GM12865 (cell line): ENCODE measurements at places on chromosomes 4 and X.

DNA sequence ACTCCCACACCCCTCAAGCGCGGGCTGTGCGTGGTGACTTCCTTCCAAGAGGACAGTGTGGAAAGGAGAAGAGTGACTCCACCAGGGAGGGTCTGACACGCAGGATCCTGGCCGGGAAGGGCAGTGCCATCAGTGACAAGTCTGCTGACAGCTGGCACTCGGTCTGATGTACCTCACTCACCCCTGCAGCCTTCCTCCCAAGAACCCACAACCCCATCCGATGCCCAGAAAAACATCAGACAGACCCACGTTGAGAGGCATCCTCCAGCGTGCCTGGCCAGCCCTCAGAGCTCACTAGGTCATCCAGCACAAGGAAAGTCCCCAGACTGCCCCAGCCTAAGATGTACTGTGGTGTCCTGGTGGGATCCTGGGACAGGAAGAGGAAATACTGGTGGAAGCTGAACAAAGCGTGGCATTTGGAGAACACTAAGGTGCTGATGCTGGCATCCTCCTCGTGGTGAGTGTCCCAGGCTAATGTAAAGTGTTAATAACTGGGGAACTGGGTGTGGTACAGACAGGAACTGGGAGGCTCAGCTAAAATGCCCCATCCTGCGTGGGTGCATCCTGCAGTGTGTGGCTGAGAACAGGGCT is 200.0 kb upstream of the PSAPL1 start:
- no peak for DNase-seq

DNA sequence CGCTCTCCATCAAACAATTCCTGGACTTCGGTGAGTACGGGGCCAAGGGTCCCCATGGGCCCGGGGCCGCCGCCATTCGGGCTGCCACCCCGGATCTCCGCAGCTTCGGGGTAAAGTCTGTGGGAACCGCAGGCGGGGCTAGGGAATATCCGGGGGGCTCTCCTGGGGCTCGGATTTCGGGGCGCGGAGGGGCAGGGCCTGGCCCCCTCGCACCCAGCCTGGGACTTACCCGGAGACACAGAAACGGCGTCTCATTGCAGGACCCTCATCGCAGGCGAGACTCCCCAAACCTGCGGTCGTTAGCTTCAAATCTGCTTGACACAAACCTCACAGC is 413 bp downstream of the PDK3 start:
- no peak for DNase-seq

GRCh38 chr4:38765382-38765781 is 17.4 kb downstream of the TLR10 start:
- DNase-seq = no peak

GRCh38 chr4:140863197-140863596 is 107.0 kb upstream of the TBC1D9 start:
- no peak for DNase-seq

- no peak for DNase-seq
Observed at GRCh38 chrX:122703762-122704161, 480.3 kb upstream of the GRIA3 start.

- peak; percentile 61 for DNase-seq
Observed at GRCh38 chrX:45007598-45007997, 134.6 kb downstream of the KDM6A start.

- no peak for DNase-seq
Observed at GRCh38 chr4:98571161-98571786, 87.1 kb downstream of the TSPAN5 start.

DNA sequence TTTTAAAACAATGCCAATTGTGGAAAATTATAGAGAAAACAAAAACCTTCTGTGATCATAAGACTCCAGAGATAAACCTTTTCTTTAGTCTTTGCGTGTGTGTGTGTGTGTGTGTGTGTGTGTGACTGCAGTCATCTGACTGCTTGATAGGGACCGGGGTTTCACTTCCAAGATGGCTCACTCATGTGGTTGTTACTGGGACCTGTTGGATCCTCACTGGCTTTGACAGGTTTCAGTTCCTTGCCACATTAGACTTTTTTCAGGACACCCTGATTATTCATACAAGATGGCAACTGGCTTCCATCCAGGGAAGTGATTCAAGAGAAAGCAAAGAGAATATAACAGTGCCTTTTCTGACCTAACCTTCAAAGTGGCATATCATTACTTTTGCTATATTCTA is 21.9 kb upstream of the MAD2L1 start:
- DNase-seq = no peak

- DNase-seq = no peak
Observed at GRCh38 chr4:141109983-141110382, 23.3 kb downstream of the RNF150 start.
